ENCODE measurements at places on chromosomes 5 and 9. TPM values are rescaled to one million over a fixed set of nuclear protein-coding genes. Genes with fewer than 3 reads are reported as not detected.

- no peak for DNase-seq
These were observed 122.1 kb downstream of the EBF1 start for GRCh38 chr5:158977642-158978041.

- DNase-seq: peak; percentile 59
These were observed 11.1 kb downstream of the GM2A start for GRCh38 chr5:151264113-151264512.

- DNase-seq: peak; percentile 89
These were observed 132.2 kb downstream of the EBF1 start for GRCh38 chr5:158967541-158967940.

FOXE1 gene
- total RNA-seq: not detected

DNA sequence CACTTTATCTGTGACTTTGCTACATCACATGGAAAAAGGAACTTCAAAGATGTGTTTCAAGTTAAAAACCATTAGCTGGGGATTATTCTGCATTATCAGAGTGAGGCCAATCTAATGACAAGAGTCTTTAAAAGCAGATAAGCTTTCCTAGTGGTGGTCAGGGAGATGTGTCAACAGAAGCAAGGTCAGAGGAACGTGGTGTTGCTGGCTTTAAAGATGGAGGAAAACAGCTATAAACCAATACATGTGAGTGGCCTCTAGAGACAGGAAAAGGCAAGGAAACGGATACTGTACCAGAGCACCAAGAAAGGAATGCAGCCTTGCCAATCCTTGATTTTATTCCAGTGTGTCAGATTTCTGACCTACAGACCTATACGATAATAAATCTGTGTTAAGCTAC, 204.2 kb downstream of the TAF11L14 start:
- no peak for DNase-seq

GRCh38 chr9:35748858-35749514, at the start of the genes GBA2 and RGP1:
TSS of gene GBA2 (minus strand) at chr9:35749228. CDS start at chr9:35748704, 524 bp downstream.
TSS of gene RGP1 (plus strand) at chr9:35749287. CDS start at chr9:35749756, 469 bp downstream.
- peak; percentile 50 for DNase-seq

- no peak for DNase-seq
These were observed 139.6 kb upstream of the RASA1 start for GRCh38 chr5:87127956-87128687.

GRCh38 chr9:126063326-126063725, 263.3 kb upstream of the MVB12B start:
- no peak for DNase-seq

- DNase-seq: no peak
These were observed 38.1 kb downstream of the LPAR1 start for GRCh38 chr9:111000202-111000601.

ADAMTSL1 gene
- 179 TPM for total RNA-seq

ADGRV1 gene
- total RNA-seq: 0.18 TPM

DNA sequence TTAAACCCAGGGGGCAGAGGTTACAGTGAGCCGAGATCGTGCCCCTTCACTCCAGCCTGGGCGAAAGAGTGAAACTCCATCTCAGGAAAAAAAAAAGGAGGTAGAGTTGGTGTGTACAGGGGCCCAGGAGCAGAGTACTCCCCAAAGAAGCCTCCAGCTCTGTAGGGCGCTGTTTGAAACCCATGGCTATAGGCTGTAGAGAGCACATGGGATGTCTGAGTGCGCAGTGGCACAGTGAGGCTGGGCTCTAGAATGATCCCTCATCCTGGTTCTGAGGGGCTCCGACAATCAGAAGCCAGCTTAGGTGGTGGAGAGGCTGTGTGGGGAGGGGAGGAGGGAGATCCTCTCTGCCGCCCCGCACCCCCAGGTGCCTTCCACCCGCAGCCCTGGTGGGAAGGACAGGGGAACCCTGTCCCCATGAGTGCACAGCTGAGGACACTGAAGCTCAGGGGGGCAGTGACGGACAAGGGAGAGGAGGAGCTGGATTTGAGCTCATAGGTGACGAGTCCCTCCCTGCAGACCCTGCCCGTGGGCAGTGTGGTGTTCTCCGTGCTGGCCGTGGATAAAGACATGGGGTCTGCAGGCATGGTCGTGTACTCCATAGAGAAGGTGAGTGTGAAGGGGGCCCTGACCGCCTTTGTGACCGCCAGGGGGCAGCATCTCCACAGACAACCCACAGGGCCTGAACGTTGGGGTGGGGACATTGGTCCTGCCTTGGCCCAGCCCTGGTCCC, 24.6 kb downstream of the CDHR2 start:
- peak; percentile 47 for DNase-seq

OCLN gene
- 3.0 TPM for total RNA-seq

- no peak for DNase-seq
These were observed 66.7 kb downstream of the IQGAP2 start for GRCh38 chr5:76469656-76470290.

- DNase-seq: peak; percentile 46
These were observed 5.4 kb downstream of the KCNV2 start for GRCh38 chr9:2722715-2723114.

DNA sequence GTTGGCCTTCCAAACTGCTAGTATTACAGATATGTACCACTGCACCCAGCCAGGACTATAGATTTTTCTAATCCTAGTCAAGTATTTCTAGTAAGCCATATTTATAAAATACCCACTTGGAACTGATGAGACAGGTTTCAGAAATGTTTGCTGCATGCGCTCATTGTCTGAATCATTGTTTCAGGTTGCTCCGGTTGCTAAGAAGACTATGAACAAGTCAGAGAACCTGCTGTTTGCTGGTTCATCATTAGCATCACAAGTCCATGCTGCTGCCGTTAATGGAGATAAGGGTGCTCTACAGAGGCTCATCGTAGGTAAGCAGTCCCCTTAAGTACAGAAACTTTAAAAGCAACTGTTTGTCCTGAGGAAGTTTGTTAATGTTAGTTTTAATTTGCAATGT, 5.3 kb downstream of the INVS start:
- DNase-seq: no peak

DNA sequence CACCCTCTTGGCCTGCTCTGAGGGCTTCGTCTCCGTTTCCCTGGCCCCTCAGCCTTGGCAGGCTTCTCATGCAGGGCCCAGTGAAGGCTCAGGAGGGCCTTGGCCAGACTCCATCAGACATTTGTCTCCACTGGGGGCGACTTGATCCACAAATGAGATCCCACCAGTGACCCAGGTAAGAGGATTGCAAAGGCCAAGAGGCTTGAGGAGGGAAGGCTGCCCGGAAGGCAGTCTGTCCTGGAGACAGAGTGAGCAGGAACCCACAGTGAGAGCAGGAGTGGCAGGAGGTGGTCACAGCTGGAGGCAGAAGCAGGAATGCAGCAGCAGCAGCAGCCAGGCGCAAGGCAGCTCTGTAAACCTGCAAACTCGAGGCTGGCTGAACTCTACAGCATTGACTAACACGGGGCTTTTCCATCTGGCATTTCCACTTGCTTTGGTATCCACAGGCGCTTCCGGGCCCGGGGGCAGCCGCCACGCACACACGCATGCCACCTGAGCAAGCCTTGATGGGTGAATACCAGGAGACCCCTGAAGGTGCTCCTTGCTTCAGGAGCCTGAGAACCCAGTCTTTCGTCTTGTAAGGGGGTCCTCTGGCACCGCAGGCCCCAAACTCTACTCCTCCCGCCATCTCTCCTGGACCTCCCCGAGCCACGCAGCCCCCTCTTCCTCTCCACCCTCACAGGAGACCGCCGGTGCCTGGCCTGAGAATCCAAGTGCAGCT, 14.7 kb downstream of the MGAT1 start:
- DNase-seq: no peak

- peak; percentile 67 for DNase-seq
These were observed 103.7 kb downstream of the ATPSCKMT start for GRCh38 chr5:10145923-10146401.

- no peak for DNase-seq
These were observed 300.3 kb downstream of the EFNA5 start for GRCh38 chr5:107370396-107370968.

GRCh38 chr5:101543780-101544179, 640.7 kb upstream of the ST8SIA4 start:
- no peak for DNase-seq
